Neural crest cell (in vitro differentiated cells): ENCODE measurements at places on chromosomes 3 and 15.

- no peak for DNase-seq
These were observed 115.8 kb downstream of the EPHA3 start for GRCh38 chr3:89223188-89223587.

DNA sequence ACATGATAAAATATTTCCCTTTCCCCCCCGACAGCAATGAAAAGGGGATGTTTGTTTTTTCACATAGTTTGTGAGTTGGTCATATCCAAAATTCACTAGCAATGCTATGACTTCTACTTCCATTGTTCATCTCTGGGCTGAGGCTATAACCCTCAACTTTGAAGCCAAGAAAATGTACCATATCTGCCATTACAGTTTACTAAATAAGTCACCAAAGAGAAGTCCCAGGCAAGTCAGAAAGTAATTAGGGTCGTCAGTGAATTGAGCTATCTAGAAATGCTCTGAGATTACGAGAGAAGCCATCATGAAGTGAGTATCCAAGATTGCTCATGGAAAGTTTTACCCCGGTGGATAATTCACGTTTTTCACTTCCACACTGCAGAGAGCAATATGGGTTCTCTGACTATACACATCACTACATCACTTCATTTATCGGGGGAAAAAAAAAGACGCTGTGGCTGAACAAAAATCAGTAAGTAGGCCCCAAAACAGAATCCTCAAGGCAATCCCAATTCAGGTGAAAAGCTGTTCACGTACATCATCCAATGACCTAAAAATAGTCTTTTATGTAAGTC, 1.4 kb downstream of the PEAK1 start:
- no peak for DNase-seq

DNA sequence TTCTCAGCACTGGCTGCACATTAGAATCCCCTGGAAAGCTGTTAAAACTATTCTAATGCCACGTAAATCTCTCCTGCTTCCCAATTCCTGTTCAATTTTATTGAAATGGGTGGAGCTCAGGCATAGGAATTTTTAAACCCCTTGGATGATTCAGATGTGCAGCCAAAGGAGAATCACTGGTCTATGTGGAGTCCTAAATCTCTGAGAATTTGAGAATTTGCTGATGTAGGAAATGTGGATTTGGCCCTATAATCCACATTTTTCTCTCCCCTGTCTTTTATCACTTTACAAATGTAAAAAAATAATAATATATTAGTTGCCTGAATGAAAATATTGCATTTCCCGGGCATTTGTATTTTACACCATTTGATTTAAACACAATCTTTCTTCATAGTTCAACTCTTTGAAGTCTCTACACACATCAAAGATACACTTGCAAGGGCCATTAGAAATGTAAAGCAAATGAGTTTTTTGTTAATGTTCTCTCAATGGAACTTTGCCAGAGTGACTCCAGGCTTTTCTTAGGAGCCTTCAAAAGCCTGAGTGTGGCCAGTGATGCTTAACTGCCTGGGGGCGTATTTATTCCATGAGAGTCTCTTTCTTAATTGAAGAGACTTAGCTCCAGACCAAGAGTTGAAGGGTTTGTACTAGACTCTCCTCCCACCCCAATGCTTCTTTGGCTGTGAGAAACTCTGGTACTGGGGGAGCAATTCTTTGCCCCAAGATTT, 48.8 kb upstream of the PTX3 start:
- DNase-seq = no peak

DNA sequence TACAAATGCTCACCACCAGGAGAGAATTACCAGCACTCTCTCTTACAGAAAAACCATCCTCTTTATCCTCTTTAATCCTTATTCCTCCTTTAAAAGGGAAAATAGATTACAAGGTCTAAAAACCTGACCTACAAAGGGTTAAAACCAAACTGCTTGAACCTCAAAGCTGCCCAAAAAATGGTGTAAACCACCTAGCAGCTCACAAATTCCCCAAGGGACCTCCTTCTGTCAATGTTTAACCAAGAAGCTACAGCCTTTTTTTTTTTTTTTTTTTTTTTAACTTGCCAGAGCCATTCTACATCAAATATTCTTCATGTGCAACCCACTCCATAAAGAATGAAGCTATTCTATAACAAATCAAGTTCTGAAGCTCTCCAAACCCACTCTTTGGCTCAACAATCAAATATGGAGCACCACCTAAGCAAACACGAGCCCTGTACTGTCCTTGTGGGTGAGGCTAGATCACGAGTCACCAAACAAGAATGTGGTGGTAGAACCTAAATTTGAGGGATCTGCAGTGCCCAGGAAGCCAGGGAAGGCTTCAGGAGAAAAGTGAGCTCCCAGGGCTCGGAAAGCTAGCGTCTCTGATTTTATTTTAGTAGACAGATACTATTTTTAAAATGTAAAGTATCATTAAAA, 20.1 kb downstream of the OSBPL10 start:
- no peak for DNase-seq

DNA sequence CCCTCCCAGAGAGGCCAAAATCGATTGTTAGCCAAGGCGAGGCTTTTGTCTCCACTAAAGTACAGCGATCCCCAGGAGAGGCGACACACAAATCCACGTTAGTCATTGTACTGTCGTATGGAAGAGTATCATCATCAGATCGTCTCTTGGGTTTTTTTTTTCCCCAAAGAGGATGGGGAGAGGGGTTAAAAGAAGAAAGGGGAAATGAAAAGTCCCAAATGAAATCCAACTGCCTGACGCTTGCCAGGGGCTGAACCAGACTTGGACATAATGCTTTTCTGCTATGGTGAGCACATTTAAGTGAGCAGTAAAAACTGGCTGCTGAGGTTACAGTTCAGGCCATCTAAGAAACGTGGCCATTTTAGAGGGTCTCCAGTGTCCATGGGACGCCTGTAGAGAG, 37.9 kb upstream of the CTSH start:
- DNase-seq = no peak

DNA sequence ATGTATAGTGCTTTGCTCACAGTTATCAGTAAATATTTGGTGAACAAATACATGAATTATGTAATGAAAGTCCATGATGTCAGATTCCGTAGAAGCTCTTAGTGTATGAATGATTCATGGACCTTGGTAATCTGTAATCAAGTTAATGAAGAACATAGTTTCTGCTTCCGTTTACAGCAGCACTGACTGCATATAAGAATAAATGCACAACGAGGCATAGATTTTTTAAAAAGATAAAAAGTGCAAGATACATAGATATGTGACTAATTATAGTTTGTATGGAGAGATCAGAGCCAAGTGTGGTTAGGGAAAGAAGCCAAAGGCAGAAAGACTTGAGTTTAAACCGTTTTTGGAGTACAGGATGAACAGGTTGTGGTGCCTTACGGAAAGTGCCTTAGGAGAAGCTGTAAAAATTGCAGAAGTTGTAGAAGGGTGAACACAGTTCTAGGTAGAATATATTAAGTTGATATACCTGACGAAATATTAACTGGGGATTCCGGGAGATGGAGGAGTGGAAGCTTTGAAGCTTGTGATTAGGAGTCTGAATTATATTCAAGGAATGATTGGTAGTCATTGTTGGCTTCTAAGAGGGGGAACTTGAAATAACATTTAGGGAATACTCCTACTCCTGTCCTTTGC, 293.1 kb downstream of the NLGN1 start:
- no peak for DNase-seq

GRCh38 chr3:38268522-38268921, 2.9 kb downstream of the SLC22A13 start:
- DNase-seq = no peak

DNA sequence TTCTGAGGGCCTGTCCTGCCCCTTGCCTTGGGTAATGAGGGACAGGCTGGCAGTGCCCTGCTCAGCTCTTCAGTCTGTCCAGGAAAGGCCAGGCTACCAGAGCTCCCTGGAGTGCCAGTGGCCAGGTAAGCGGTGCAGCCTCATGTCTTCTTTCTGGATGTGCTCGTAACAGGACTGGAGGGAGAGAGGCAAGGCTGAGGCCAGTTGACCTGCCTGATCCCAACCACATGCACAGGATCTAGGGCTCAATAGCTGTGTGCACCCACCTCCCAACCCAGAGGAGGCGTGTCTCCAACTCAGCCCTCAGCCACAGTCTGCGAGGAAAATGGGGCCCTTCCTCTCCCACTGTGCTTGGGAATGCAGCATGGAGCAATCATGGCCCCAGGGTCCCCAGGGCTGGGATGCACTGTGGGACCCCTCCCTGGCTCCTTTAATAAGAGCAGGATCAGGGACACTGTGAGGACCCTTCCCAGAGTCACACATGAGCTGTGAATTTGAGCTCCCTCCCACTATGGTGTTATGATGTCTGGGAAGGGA, 22.5 kb downstream of the ALS2CL start:
- no peak for DNase-seq
